Body of pancreas (tissue), 4 donors: ENCODE measurements at places on chromosomes 6 and 20. TPM values are rescaled to one million over a fixed set of nuclear protein-coding genes. Genes with fewer than 3 reads are reported as not detected.
A peak's percentile ranks its signal among the peaks of the same experiment; 100 is the strongest.

MAP3K5 gene
- 36.9 TPM for total RNA-seq

SOX18 gene
- total RNA-seq = 6.5 TPM

HTR1E gene
- total RNA-seq = not detected

ULBP2 gene
- 0.26 TPM for total RNA-seq

DNA sequence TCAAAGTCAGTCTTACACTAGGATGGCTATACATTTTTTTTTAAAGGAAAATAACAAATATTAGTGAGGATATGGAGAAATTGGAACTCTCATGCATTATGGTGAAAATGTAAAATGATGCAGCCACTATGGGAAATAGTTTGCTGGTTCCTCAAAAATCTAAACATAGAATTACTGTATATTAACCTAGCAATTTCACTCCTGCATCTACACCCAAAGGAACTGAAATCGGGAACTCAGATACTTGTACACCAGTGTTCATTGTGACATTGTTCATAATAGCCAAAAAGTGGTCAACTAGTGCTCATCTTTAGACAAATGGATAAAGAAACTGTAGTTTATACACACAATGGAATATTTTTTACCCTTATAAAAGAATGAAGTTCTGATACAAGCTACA is 110.7 kb downstream of the UTRN start:
- no peaks in the 10 kb centered on the region for H3K27me3 ChIP-seq
- no peak for DNase-seq
- peaks cover 5% of the 10 kb centered on the region for H3K4me1 ChIP-seq
- no peak overlapping the region for H3K27ac ChIP-seq
- no peak overlapping the region for H3K4me3 ChIP-seq

DNA sequence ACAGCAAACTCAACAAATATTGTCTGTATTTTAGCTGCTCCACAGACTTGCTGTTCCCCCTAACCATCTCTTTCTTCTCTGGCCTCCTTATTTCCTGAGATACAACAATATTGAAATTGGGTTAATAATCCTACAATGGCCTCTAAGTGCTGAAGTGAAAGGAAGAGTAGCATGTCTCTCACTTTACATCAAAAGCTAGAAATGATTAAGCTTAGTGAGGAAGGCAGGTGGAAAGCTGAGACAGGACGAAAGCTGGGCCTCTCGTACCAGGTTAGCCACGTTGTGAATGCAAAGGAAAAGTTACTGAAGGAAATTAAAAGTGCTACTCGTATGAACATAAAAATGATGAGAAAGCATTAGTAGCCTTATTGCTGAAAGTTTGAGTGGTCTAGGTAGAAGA is 63.8 kb downstream of the ELOVL5 start:
- H3K36me3 ChIP-seq = no peaks in the 10 kb centered on the region
- H3K4me1 ChIP-seq = no peaks in the 10 kb centered on the region
- no peak for DNase-seq
- H3K4me3 ChIP-seq = no peak overlapping the region
- no peaks in the 10 kb centered on the region for H3K27me3 ChIP-seq
- H3K27ac ChIP-seq = no peak overlapping the region

DNA sequence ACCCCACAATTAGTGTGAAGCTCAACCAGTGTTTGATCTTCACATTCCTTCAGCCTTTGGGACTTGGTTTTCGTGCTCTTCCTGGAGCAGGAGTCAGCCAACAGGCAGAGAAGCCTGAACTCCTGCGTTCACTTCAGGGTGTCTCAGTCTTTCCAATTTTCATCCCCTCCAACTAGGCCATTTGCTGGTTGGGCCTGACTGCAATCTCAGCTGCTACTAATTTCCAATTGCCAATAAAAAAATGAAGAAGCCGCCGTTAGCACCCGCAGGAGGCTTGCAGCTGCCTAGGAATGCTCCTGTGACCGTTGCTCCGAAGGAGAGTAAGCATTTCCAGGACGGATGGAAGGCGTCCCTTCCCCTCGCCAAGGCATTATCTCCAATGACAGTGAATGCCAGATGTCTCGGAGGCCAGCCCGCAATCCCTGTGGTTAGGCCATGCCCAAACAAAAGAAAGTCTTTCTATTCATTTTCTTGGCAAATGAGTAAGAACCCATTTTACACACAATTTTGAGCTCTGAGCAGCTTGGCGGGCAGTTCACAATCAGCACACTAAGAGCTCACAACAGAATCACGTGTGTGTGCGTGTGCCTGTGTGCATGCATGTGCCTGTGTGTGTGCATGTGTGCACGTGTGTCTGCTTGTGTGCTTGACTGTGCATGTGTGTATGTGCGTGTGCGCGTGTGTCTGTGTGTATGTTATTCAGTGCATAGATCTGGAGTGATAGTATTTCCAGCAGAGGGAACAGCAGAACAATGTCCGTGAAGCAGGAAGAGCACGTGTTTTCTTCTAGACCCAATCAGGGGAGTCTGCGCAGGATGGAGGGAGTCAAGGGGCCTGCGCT is 301.2 kb downstream of the SMOC2 start:
- H3K27me3 ChIP-seq = no peaks in the 10 kb centered on the region
- no peak overlapping the region for H3K27ac ChIP-seq
- DNase-seq = no peak
- no peaks in the 10 kb centered on the region for H3K4me1 ChIP-seq
- H3K4me3 ChIP-seq = no peak overlapping the region

MAP7 gene
- total RNA-seq = 28.7 TPM

- no peak for DNase-seq
- H3K36me3 ChIP-seq = no peaks in the 10 kb centered on the region
- H3K27me3 ChIP-seq = no peaks in the 10 kb centered on the region
- H3K27ac ChIP-seq = no peak overlapping the region
These were observed 20.2 kb upstream of the TULP4 start for GRCh38 chr6:158292016-158292415.

- peaks cover 22% of the 10 kb centered on the region for H3K4me1 ChIP-seq
- no peaks in the 10 kb centered on the region for H3K27me3 ChIP-seq
- no peak overlapping the region for H3K27ac ChIP-seq
These were observed 4.9 kb upstream of the PTK6 start for GRCh38 chr20:63542031-63542559.

DNA sequence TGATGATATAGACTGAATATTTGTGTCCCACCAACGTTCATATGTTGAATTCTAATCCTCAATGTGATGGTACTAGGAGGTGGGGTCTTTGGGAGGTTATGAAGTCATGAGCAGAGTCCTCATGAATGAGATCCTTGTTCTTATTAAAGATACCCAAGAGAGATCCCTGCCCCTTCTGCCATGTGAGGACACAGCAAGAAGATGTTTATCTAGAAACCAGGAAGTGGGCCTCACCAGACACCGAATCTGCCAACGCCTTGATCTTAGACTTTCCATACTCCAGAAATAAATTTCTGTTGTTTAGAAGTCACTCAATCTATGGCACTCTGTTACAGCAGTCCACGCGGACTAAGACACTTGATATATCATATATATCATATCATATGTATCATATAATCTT is 67.7 kb upstream of the GCM1 start:
- H3K4me3 ChIP-seq = no peak overlapping the region
- no peak overlapping the region for H3K27ac ChIP-seq
- H3K4me1 ChIP-seq = no peaks in the 10 kb centered on the region
- no peaks in the 10 kb centered on the region for H3K36me3 ChIP-seq

C20orf144 gene
- total RNA-seq = 0.66 TPM

DNA sequence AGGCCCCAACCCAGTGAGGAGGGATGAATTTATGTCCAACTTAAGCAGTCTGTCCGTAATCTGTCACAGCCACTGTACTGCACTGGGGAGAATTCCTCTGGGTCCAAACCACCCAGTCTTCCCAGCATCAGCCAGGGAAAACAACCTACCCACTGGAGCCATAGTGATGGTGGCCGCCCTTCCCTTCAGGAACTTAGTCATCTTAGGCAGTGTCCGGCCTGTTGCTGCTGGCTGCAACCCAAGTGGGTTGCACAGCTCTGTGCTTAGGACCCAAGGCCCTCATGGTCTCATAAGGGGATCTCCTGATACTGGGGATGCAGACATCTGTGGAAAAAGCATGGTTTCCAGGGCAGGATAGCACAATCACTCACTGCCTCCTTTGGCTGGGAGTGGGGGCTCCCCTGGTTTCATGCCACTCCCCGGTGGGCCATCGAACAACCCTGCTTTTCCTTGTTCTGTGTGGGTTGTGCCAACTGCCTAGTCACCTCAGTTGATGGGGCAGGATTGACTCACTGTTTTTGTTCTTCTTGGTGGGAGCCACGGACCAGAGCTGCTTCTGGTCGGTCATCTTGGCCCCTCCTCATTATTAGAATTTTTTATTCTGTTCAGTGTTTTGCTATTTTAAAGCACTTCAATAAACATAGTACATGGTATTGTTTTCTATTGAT is 591.9 kb downstream of the DOK5 start:
- no peak for DNase-seq
- no peak overlapping the region for H3K4me3 ChIP-seq

GSTA3 gene
- total RNA-seq = not detected

ESR1 gene
- total RNA-seq = 0.52 TPM

OSTM1 gene
- 35.0 TPM for total RNA-seq

DNA sequence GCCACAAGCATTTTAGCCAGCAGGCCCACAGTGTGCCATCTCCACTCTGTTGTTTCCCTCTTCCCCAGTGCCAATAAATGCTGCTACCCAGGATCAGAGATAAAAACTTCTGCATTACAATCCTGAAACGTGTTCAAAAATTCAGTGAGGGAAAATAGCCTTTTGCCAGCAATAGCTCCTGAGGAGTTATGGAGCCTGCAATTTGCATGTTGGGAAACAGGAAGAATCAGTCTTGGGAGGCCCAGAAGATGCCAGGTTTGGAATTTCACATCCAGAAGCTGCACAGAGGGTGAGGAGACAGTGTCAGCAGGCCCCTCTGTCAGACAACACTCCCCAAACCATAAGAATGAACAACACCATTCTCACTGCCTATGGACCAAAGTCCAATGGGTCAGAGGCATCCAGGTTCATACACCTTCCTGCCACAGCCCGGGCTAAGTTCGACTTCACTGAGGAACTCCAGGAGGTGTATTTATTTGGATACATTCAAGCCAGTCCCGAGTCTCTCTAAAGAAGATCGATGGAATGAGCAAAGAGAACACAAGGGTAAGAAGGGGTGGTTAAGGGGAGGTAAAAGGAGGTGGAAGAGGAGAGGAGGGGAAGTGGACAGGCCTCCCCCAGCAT is 20.8 kb downstream of the RRBP1 start:
- H3K36me3 ChIP-seq = peaks cover 4% of the 10 kb centered on the region
- H3K4me3 ChIP-seq = no peak overlapping the region
- peaks cover 92% of the 10 kb centered on the region for H3K4me1 ChIP-seq
- H3K27me3 ChIP-seq = no peaks in the 10 kb centered on the region

HUS1B gene
- total RNA-seq = 19.1 TPM

DNA sequence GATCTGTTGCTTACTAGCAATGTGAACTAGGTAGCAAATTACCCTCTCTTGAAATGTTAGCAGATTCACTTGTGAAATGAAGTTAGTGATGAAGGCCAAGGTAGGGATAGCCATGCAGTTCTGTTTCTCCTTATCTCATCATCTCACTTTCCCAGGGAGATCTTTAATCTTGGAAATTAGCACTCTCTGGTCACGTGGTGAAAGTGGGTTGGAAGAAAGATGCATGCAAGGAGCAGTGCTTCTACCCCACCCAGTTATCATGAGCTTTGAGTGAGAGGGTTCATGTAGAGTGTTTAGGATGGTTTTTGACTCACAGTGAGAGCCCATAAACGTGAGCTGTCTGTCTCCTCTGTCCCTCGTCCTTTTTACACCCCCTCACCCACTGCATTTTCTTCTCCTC is 346.3 kb downstream of the QKI start:
- no peak overlapping the region for H3K27ac ChIP-seq
- no peak for DNase-seq
- H3K27me3 ChIP-seq = no peaks in the 10 kb centered on the region
- no peak overlapping the region for H3K4me3 ChIP-seq

DNA sequence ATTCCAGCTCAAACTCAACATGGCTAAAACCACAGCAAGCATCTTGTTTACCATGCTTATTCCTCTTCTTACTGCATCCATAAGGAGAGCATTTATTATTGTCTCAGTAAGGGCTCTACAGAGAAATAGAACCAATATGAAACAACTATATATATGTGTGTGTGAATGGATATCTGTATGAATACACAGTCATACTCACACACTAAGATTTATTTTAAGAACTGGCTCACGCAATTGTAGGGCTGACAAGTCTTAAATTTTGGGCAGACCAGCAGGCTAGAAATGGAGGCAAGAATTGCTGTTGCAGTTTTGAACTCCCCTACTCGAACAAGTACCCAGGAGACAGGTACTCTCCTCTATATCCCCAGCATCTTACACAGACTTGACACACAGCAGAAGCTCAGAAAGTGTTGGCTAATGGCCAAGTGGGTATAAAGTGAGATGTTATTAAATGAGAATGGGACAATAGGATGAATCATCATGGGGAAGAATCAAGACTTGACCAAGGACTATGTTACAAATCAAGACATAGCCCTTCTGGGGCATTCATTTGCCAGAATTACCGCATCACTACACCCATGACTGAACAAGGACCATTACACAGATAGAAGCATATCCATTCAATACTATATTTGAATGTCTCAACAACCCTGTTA is 13.0 kb downstream of the ZHX3 start:
- H3K36me3 ChIP-seq = no peaks in the 10 kb centered on the region
- no peak for DNase-seq
- H3K27ac ChIP-seq = no peak overlapping the region

GRCh38 chr20:15905661-15906060 is 667.6 kb downstream of the KIF16B start:
- DNase-seq = no peak
- H3K4me1 ChIP-seq = no peaks in the 10 kb centered on the region
- H3K4me3 ChIP-seq = no peak overlapping the region
- H3K36me3 ChIP-seq = no peaks in the 10 kb centered on the region
- H3K27me3 ChIP-seq = no peaks in the 10 kb centered on the region

MEP1A gene
- total RNA-seq = not detected

GRCh38 chr20:41643504-41643938 is 25.3 kb upstream of the CHD6 start:
- H3K36me3 ChIP-seq = no peaks in the 10 kb centered on the region
- no peaks in the 10 kb centered on the region for H3K27me3 ChIP-seq
- no peak overlapping the region for H3K27ac ChIP-seq
- H3K4me1 ChIP-seq = peaks cover 5% of the 10 kb centered on the region
- DNase-seq = peak; percentile 63

PPP1R3G gene
- total RNA-seq = not detected

- no peaks in the 10 kb centered on the region for H3K36me3 ChIP-seq
- H3K27me3 ChIP-seq = no peaks in the 10 kb centered on the region
- H3K4me3 ChIP-seq = no peak overlapping the region
- no peak for DNase-seq
- H3K27ac ChIP-seq = no peak overlapping the region
These were observed 1189.4 kb upstream of the EYS start for GRCh38 chr6:66896415-66896814.

OR2H2 gene
- not detected for total RNA-seq

- H3K4me1 ChIP-seq = peaks cover 38% of the 10 kb centered on the region
- DNase-seq = peak; percentile 66
- no peaks in the 10 kb centered on the region for H3K36me3 ChIP-seq
These were observed 9.5 kb upstream of the HLA-DOA start for GRCh38 chr6:33018904-33019303.
